ENCODE measurements at places on chromosomes 12 and 14.

- DNase-seq = no peak
Observed at GRCh38 chr12:75935539-75936242, 95.9 kb downstream of the PHLDA1 start.

GRCh38 chr14:71206766-71207371 is 299.6 kb downstream of the PCNX1 start:
- DNase-seq = no peak

DNA sequence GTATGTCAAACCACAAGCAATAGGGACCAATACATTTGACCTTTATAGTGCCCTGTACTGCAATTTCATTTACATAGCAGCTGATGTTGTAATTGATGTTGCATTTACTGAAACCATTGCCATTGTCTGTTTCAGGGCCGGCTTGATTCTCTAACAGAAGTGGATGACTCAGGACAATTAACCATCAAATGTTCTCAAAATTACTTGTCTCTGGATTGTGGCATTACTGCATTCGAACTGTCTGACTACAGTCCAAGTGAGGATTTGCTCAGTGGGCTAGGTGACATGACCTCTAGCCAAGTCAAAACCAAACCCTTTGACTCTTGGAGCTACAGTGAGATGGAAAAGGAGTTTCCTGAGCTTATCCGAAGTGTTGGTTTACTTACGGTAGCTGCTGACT is 216.0 kb downstream of the AKAP6 start:
- DNase-seq = no peak

GRCh38 chr14:53946404-53947093 is 10.1 kb downstream of the BMP4 start:
- DNase-seq = no peak

DNA sequence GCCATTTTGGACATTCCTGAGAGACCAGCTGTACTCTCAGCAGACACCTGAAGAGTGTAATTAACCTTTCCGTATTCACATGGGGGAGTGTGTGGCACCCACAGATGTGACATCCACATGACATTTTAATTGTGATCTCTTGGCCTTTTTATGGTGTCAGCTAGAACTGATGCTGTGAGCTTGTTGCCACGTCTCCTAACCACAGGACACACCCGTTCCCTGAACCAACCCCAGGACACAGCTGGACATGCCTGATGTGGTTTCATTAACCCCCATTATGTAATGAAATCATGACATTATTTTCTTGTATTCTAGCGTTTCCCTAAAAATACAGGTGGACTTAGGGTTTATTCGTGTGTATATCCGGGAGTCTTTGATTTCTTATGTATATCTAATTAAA is 1036.1 kb downstream of the TMEM121 start:
- no peak for DNase-seq

- no peak for DNase-seq
Observed at GRCh38 chr12:116426391-116427136, 132.6 kb upstream of the MAP1LC3B2 start.

GRCh38 chr12:31586728-31587127 is 4.2 kb downstream of the DENND5B start:
- no peak for DNase-seq

GRCh38 chr14:89519040-89519439 is 102.0 kb upstream of the FOXN3 start:
- DNase-seq = no peak

- DNase-seq = peak; percentile 6
Observed at GRCh38 chr14:38887696-38888095, 215.3 kb downstream of the SEC23A start.

DNA sequence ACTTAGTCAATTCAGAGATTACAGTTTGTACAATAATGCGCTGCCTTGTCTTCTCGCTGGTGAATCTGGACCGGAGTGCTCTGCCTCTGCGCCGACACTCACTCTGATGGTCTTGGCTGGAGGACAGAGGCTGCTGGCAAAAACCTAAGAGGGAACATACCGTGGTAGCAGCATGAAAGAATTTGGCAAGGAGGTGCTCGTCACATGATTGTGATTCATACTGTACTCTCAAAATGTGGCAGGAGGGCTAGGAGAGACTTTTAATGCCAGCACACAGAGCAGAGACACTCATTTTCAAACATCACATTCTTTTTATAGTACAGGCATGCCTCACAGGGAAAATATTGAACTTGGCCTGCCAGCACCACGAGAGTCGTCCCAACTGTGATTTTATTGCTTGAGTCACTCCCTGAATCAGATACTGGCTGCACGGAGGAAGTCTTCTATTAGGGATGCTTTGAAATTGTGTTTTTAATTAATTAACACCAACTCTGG is 67.8 kb downstream of the HMGA2 start:
- DNase-seq = no peak

DNA sequence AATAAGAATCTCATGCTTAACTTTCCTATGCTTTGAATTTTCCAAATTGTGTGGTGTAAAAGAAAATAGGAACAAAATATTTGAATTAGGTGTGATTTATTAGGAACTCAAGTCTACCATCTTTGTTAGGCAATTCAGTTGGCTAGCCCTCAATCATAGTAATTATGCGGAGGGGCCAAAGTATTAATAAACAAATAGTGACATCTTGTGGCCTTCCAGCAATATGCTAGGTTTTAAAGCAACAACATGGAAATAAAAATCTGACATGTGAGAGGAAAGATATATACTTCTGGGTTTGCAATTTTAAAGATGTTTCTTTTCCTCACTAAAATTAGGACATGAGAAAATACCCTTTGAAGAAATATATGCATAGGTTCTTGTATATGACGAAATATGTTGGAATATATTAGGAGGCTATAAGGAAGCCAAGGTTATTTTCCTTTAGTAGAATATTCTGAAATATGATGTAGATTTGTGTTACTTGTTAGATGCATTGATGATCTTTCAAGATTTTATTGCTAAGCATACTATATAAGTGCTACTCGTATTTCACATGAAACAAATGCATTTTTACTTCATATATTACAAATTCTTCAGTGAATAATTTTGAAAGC is 200.4 kb downstream of the PTPRO start:
- DNase-seq = peak; percentile 77

GRCh38 chr12:6390084-6390799 is 6.3 kb downstream of the LTBR start:
- no peak for DNase-seq

GRCh38 chr12:75815756-75816155 is 215.8 kb downstream of the PHLDA1 start:
- no peak for DNase-seq

- DNase-seq = peak; percentile 38
Observed at GRCh38 chr12:24864796-24865125, 84.1 kb downstream of the BCAT1 start.

DNA sequence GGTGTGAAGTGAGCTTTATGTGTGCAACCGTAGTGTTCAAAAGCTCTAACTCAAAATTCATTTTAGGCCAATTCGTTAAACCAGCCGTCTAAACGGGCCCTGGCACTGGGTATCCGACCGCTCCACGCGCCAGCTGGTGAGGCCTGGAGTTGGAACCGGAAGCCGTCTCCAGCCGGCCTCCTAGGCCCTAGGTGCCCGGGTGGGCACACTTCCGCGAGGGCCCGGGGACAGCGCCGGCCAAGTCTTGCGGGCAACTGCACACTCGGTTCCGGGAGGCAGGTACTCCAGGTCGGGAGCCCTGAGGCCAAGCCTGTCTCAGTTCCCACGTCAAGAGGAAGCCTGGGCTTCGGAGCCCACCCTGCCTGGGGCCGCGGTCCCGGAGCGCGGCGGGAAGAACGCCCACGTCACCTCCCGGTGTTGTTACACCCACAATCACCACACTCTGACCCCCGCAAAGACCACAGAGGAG is 16.2 kb downstream of the OTX2 start:
- no peak for DNase-seq

- DNase-seq = no peak
Observed at GRCh38 chr12:4059898-4060568, 186.8 kb upstream of the PARP11 start.

- DNase-seq = no peak
Observed at GRCh38 chr12:52691076-52691840, 11.1 kb upstream of the KRT1 start.

DNA sequence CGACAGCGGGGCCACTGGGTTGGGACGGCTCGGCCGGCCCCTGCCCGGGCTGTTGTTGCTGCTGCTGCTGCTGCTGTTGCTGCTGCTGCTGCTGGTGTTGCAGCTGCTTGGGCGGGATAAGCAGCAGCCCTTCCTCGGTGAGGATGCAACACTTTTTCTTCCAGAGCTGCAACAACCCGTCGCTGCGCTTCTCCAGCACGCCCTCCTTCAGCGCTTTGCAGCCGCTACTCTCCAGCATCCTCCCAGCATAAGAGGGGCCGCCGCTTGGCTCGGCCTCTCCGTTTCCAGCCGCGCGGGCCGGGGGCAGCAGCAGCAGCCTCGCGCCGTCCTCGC is 529 bp downstream of the PHLDA1 start:
- no peak for DNase-seq

DNA sequence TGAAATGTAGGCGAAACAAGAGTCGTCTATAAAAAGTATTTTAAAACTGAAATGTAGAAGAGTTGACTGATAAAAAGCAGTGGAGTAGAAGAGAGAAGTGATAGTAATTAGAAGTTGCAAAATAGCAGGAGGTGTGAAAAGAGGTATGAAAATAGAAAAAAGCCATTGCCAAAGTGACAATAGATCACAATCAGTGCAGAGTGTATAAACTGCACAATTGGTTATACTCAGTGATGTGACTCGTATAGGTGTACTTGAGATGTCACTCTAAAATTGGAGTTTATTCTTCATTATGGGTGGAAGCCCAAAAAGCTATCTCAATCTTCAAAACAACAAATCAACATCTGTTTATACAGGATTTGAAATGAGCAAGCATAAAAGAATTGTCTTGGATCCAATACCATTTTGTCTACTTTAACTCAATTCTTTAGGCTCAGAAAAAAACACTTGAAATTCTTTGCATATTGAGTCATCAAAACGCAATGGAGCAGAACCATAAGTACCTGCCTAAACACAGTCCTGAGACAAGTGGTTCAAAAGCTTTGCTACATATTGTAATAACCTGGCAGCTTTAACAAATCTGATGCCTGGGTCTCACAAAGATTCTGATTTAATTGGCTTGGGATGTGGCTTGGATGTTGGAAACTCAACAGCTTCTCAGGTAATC is 8.8 kb downstream of the IKBIP start:
- no peak for DNase-seq

GRCh38 chr12:53090554-53090953 is 6.9 kb upstream of the IGFBP6 start:
- peak; percentile 55 for DNase-seq

GRCh38 chr12:54390668-54391551 is 6.4 kb upstream of the ZNF385A start:
- peak; percentile 90 for DNase-seq

GRCh38 chr14:70077005-70077404 is 111.7 kb downstream of the SLC8A3 start:
- no peak for DNase-seq

DNA sequence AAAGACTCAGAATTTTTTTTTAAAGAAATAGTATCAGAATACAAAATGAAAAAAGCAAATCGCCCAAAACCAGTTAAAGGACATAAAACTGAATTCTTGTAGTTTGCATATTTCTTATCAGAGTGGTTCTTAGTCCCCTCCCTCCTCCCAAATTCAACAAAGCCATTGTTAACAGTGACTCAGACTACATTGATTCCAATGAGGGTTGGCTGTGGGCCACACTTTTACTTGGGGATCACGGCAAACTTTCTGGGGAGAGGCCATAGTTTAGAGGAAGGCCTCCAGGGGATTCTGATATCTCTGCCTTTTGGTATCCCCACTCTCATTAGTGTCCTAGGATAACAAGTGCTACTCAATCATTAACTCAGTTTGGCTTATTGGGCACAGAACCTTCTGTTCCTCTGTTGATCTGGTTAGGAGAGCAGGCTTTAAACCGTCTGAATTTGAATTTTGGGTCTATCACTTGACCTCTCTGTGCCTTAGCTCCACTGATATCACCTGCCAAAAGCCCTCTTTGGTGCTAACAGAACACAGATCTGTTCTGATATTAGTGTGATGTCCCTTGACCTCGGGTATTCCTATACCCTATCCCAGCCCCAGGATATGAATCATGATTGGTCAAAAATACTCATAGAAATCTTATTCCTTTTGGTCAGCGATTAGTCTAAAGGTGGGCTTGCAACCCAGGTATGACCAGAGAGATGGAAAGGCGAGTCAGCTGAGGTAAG is 45.2 kb upstream of the APPL2 start:
- DNase-seq = no peak

- no peak for DNase-seq
Observed at GRCh38 chr12:32148372-32148771, 41.7 kb downstream of the BICD1 start.

GRCh38 chr14:59377991-59378601 is 87.1 kb downstream of the GPR135 start:
- no peak for DNase-seq

DNA sequence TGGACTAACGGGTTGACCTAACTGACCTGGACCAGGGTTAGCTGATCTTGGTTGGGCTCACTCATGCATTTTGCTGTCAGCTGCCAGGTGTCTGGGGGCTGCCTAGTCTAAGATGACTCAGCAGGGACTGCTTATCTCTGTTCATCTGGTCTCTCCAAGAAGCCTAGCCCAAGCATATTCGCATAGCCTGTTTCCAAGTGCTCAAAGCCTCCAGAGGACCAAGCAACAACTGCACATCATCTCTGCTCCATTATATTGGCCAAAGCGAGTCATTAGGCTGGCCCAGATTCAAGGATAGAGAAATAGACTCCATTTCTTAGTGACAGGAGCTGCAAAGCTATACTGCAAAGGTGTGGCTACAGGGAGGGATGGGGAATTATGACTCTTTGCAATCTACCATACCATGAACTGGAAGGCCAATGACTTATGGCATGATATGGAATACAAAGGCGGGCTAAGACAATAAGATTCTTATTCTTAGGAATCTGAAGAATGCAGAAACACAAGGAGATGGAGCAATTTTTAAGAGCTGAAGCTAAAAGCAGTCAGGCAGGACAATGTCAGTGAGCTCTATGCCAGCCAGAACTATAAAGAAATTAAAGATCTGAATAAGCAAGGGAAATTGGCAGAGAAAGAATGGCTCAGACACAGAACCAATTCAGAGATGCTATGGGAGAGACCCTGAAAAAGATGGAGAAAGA is 194.6 kb upstream of the FSCB start:
- peak; percentile 37 for DNase-seq

GRCh38 chr14:56996721-56997399 is 186.6 kb upstream of the OTX2 start:
- DNase-seq = no peak

- DNase-seq = no peak
Observed at GRCh38 chr12:38691164-38691563, 214.2 kb downstream of the CPNE8 start.

- DNase-seq = no peak
Observed at GRCh38 chr14:45247427-45247826, 5.6 kb downstream of the MIS18BP1 start.
